Sciatic nerve (tissue), 2 donors: ENCODE measurements at places on chromosomes 1 and 21. TPM values are rescaled to one million over a fixed set of nuclear protein-coding genes. Genes with fewer than 3 reads are reported as not detected.

Gene OR2L8
- total RNA-seq = 0.53 TPM

Gene LRRC8C
- total RNA-seq = 19.6 TPM

GRCh38 chr1:119703666-119704450 lies 7.9 kb upstream of the PHGDH start:
- DNase-seq = no peak

Gene S100A7A
- total RNA-seq = not detected

DNA sequence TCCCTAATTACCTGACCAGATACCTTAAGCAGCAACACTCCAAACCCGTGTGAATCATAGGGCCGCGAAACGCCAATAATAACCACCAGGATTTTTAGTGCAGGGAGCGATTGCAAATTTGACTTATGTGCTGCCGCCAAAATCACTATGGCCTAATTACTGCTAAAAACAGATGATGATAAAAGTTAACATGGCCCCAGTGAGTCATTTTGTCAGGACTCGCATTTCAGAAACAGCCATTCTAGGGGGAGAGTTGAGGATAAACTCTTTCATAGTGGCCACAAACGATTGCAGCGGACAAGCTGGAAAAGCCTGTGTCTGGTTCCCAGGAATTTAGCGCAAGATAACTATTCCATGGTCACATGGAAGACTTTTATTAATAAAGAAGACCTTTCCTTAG lies 103.4 kb downstream of the HLX start:
- DNase-seq = no peak

Gene TRIM45
- total RNA-seq = 9.0 TPM

DNA sequence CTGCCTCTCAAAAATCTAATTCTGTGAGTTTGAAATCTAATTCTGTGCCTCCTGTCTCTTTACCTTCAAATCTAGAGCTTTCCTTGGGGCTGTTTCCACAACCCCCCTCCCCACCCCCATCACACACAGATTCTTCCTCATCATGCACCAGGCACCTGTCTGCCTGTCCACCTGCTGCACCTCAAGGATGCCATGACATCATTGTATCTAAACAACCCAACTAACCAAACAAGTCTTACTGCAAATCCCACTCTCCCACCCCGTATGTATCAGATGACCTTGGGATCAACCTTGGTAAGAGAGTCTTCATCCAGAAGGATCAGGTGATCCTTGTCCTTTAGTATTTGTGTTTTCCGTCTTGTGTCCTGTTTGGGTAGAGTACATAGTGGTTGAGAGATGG lies 102.7 kb upstream of the SIM2 start:
- no peak for DNase-seq

Gene CTSS
- 80.9 TPM for total RNA-seq

- DNase-seq = no peak
Measured at GRCh38 chr1:53703174-53703573, 35.8 kb downstream of the GLIS1 start.

Gene CHI3L2
- 3.3 TPM for total RNA-seq
